ENCODE measurements at places on chromosomes 5 and 9. TPM values are rescaled to one million over a fixed set of nuclear protein-coding genes. Genes with fewer than 3 reads are reported as not detected.

DNA sequence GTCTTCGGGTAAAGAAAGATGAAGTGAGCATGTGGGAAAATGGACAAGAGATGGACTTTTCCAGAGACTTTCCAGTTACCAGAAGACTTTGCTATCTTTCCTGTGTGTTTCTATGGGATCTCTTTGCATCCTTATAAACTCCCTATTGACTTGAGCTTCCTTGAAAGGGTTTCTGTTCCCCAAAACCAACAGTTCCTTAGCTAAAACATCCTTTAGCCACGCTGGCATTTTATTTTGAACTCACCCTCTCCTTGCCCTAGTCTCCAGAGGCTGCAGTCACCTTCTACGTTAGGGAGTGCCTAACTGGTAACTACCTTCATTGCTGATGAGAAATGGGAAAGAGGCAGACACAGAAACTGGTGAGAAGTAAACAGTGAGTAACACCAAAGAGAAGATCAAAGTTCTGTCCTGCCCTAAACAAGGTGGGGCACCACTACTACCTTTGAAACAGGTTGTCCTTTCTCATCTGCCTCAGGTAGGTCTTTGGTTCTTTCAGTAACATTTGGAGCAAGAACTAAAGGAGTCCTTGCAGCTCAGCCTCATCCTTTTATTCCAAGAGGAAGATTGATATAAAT lies 402.9 kb downstream of the ENC1 start:
- no peak for DNase-seq
- H3K36me3 ChIP-seq, result no peaks in the 10 kb centered on the region
- peaks cover 13% of the 10 kb centered on the region for H3K4me1 ChIP-seq
- H3K27ac ChIP-seq, result no peak overlapping the region
- no peak overlapping the region for H3K4me3 ChIP-seq

DNA sequence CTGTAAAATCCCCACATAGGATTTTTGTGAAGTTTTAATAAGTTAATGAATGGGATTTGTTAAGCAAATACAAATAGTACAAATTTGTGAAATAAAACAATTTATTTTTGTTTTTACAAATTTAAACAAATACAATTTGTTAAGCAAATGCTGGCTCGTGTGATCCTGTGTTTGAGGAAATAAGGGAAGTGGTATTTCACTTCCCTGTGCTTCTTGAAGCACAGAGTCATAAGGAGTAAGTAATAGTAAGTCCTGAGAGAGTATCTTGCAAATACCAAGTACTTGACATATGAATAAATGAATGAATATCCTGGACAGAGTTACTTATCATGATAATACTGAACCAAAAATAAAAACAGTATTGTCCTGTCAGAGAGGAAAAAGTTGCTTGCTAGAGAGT lies 9.1 kb downstream of the SMIM3 start:
- no peaks in the 10 kb centered on the region for H3K36me3 ChIP-seq
- no peak overlapping the region for H3K27ac ChIP-seq
- H3K4me3 ChIP-seq, result no peak overlapping the region
- DNase-seq, result no peak
- no peaks in the 10 kb centered on the region for H3K27me3 ChIP-seq

The RASGEF1C gene
- total RNA-seq, result 1.5 TPM

GRCh38 chr5:675111-675870 lies 17.9 kb downstream of the TPPP start:
- H3K27me3 ChIP-seq, result peaks cover 31% of the 10 kb centered on the region
- H3K36me3 ChIP-seq, result no peaks in the 10 kb centered on the region
- no peak overlapping the region for H3K27ac ChIP-seq
- no peak overlapping the region for H3K4me3 ChIP-seq
- DNase-seq, result no peak

- no peak for DNase-seq
- no peaks in the 10 kb centered on the region for H3K27me3 ChIP-seq
- no peaks in the 10 kb centered on the region for H3K36me3 ChIP-seq
- H3K4me3 ChIP-seq, result no peak overlapping the region
- peaks cover 12% of the 10 kb centered on the region for H3K4me1 ChIP-seq
These were observed 5.5 kb downstream of the C9orf85 start for GRCh38 chr9:71916834-71917534.

- H3K27me3 ChIP-seq, result no peaks in the 10 kb centered on the region
- no peak for DNase-seq
- no peak overlapping the region for H3K4me3 ChIP-seq
These were observed 255.9 kb upstream of the ACO1 start for GRCh38 chr9:32128546-32128945.

The NEUROG1 gene
- total RNA-seq, result not detected

- H3K4me1 ChIP-seq, result peaks cover 22% of the 10 kb centered on the region
- H3K27ac ChIP-seq, result no peak overlapping the region
- DNase-seq, result no peak
- H3K36me3 ChIP-seq, result no peaks in the 10 kb centered on the region
- H3K4me3 ChIP-seq, result no peak overlapping the region
These were observed 23.7 kb downstream of the VAV2 start for GRCh38 chr9:133968428-133968827.

GRCh38 chr5:375336-375920 lies 53.9 kb downstream of the AHRR start:
- no peaks in the 10 kb centered on the region for H3K27me3 ChIP-seq
- H3K4me3 ChIP-seq, result no peak overlapping the region
- H3K27ac ChIP-seq, result no peak overlapping the region
- H3K36me3 ChIP-seq, result no peaks in the 10 kb centered on the region
- H3K4me1 ChIP-seq, result peaks cover 16% of the 10 kb centered on the region
- DNase-seq, result no peak

GRCh38 chr9:32550150-32550561 lies 2.0 kb upstream of the SMIM27 start:
- peaks cover 4% of the 10 kb centered on the region for H3K36me3 ChIP-seq
- H3K27me3 ChIP-seq, result no peaks in the 10 kb centered on the region
- peak overlapping the region; percentile 97 for H3K27ac ChIP-seq
- H3K4me1 ChIP-seq, result peaks cover 56% of the 10 kb centered on the region

The ELOVL7 gene
- total RNA-seq, result 12.7 TPM

DNA sequence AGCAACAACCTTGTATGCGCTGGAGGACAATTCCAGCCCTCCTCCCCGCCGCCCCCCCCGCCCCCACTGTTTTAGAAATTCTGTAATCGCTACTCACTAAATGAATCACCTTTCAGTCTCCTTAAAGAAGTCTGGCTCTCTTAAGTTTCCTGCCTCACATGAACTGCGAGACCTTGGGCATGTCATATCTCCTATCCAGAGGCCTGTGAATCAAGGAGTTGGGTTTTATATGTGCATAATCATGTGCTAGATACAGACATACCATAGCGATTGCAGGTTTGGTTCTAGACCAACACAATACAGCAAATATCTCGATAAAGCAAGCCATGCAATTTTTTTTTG lies 337 bp upstream of the DMAC1 start:
- peaks cover 23% of the 10 kb centered on the region for H3K36me3 ChIP-seq
- no peaks in the 10 kb centered on the region for H3K27me3 ChIP-seq
- no peak overlapping the region for H3K27ac ChIP-seq

The TERT gene
- total RNA-seq, result 4.0 TPM

- peaks cover 20% of the 10 kb centered on the region for H3K4me1 ChIP-seq
- H3K27ac ChIP-seq, result no peak overlapping the region
- no peaks in the 10 kb centered on the region for H3K36me3 ChIP-seq
- H3K27me3 ChIP-seq, result no peaks in the 10 kb centered on the region
- DNase-seq, result no peak
- H3K4me3 ChIP-seq, result peak overlapping the region; percentile 3
These were observed 59.1 kb upstream of the SH3GL2 start for GRCh38 chr9:17519761-17520160.

GRCh38 chr5:111427762-111428161 lies 84.6 kb downstream of the STARD4 start:
- no peaks in the 10 kb centered on the region for H3K36me3 ChIP-seq
- no peak for DNase-seq
- no peaks in the 10 kb centered on the region for H3K4me1 ChIP-seq
- no peak overlapping the region for H3K4me3 ChIP-seq
- H3K27me3 ChIP-seq, result no peaks in the 10 kb centered on the region

DNA sequence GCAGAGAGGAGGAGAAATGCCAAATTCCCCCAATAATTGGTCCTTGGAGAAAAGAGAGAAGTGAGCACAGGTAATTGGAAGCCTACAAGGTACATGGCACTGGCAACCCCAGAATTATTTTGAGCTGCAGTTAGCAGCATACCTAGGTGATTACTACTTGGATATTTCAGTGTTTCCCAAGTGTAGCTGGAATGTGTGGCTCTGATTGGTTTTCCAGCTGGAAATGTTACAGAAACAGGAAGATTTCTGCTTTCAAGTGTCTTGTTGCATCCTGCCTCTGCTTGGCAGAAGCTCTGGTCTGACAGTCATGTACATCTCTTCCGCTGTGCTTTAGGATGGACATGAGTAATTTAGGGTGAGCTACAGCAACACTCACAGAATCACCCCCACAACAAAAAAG lies 262.1 kb downstream of the ENC1 start:
- H3K4me3 ChIP-seq, result no peak overlapping the region
- no peak overlapping the region for H3K27ac ChIP-seq
- H3K36me3 ChIP-seq, result no peaks in the 10 kb centered on the region
- DNase-seq, result no peak
- peaks cover 16% of the 10 kb centered on the region for H3K4me1 ChIP-seq
- no peaks in the 10 kb centered on the region for H3K27me3 ChIP-seq

- H3K27me3 ChIP-seq, result no peaks in the 10 kb centered on the region
- peaks cover 10% of the 10 kb centered on the region for H3K36me3 ChIP-seq
- H3K27ac ChIP-seq, result no peak overlapping the region
- no peaks in the 10 kb centered on the region for H3K4me1 ChIP-seq
These were observed 61.7 kb upstream of the PLPP6 start for GRCh38 chr9:4600368-4600767.

- no peaks in the 10 kb centered on the region for H3K36me3 ChIP-seq
- H3K4me3 ChIP-seq, result no peak overlapping the region
- no peaks in the 10 kb centered on the region for H3K4me1 ChIP-seq
- no peaks in the 10 kb centered on the region for H3K27me3 ChIP-seq
- no peak overlapping the region for H3K27ac ChIP-seq
These were observed 334.5 kb upstream of the ITGA1 start for GRCh38 chr5:52453176-52453575.

- H3K4me1 ChIP-seq, result no peaks in the 10 kb centered on the region
- no peak for DNase-seq
- H3K27ac ChIP-seq, result no peak overlapping the region
- H3K27me3 ChIP-seq, result no peaks in the 10 kb centered on the region
- no peaks in the 10 kb centered on the region for H3K36me3 ChIP-seq
These were observed 120.7 kb upstream of the PAPPA start for GRCh38 chr9:116032683-116033440.

The CPLANE1 gene
- 9.0 TPM for total RNA-seq
